ENCODE measurements at places on chromosomes 7 and 10. TPM values are rescaled to one million over a fixed set of nuclear protein-coding genes. Genes with fewer than 3 reads are reported as not detected.

Gene UCN3
- total RNA-seq, result not detected

Gene PDZD7
- total RNA-seq, result 12.5 TPM

Gene LIPN
- not detected for total RNA-seq

Gene EGR2
- 0.63 TPM for total RNA-seq

Gene ASAH2
- total RNA-seq, result 2.5 TPM

Gene PRKCQ
- 2.2 TPM for total RNA-seq

Gene TRIM24
- total RNA-seq, result 56.3 TPM

Gene LSM8
- 93.0 TPM for total RNA-seq

Gene ARHGEF5
- total RNA-seq, result 1.3 TPM

Gene FBXO24
- total RNA-seq, result not detected

Gene RNF32
- 2.8 TPM for total RNA-seq

Gene PARG
- 108 TPM for total RNA-seq

Gene RADIL
- total RNA-seq, result 6.3 TPM

Gene ST8SIA6
- total RNA-seq, result 11.6 TPM

Measured in parietal lobe (tissue), 2 donors.